ENCODE measurements at places on chromosomes 1 and 21. TPM values are rescaled to one million over a fixed set of nuclear protein-coding genes. Genes with fewer than 3 reads are reported as not detected.

Gene TRIM33
- total RNA-seq = 24.0 TPM

Gene GPR161
- total RNA-seq = 30.8 TPM

Gene REN
- not detected for total RNA-seq

Gene IL19
- total RNA-seq = not detected

Gene AGRN
- total RNA-seq = 221 TPM

GRCh38 chr1:99756598-99756997 is 9.8 kb downstream of the FRRS1 start:
- no peak for DNase-seq

DNA sequence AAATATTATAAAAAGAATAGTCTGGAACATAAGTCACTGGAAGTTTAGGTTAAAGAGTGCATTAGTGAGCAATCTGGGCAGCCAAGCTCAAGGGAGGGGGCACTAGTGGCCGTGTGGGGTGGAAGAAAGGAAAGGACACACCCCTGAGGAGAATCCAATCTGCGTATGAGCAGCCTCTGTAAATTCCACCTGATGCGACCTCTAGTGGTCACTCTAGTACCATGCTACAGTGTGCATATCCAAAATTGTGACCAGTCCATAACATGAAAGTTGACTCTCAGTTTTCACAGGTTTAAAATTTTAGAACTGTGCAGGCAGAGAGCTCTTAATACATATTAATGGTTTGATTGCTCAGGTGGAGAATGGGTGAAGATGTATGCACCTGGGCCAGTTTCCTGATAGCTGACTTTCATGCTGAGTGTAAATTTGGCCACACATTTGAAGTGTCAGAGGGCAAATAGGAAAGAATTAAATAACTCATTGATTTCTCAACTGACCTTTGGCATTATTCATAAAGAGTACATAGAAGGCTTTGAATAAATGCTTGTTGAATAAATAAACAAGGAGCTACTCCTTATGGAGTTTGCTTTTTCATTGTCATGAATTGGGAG is 105.9 kb upstream of the C21orf91 start:
- DNase-seq = no peak

- DNase-seq = no peak
These were observed 9.3 kb upstream of the PHGDH start for GRCh38 chr1:119702384-119702783.

DNA sequence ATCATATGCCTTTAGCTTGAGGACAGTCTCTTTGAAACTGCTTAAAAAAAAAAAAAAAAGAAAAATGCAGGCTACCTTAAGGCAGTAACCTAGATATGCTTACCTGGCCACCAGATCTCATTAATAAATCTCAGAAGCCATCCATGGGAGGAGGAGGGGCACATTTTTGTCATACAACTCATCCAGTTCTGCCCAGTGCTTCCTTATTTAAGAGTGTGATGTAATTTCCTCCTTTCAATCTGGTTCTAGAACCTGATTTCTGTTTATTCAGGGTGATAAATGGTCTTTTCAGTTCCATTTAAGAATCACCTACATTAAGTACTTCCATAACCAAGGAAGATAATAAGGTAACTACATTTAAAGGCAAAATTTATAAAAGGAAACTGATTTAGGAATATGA is 6.1 kb downstream of the ERRFI1 start:
- DNase-seq = no peak

- DNase-seq = no peak
These were observed 112.2 kb downstream of the USP25 start for GRCh38 chr21:15841856-15842564.

- DNase-seq = no peak
These were observed 27.4 kb upstream of the ASPM start for GRCh38 chr1:197173571-197174507.

- DNase-seq = no peak
These were observed 101.2 kb downstream of the TBX19 start for GRCh38 chr1:168381850-168382249.

GRCh38 chr1:8457760-8458381 is 140.0 kb downstream of the SLC45A1 start:
- no peak for DNase-seq

DNA sequence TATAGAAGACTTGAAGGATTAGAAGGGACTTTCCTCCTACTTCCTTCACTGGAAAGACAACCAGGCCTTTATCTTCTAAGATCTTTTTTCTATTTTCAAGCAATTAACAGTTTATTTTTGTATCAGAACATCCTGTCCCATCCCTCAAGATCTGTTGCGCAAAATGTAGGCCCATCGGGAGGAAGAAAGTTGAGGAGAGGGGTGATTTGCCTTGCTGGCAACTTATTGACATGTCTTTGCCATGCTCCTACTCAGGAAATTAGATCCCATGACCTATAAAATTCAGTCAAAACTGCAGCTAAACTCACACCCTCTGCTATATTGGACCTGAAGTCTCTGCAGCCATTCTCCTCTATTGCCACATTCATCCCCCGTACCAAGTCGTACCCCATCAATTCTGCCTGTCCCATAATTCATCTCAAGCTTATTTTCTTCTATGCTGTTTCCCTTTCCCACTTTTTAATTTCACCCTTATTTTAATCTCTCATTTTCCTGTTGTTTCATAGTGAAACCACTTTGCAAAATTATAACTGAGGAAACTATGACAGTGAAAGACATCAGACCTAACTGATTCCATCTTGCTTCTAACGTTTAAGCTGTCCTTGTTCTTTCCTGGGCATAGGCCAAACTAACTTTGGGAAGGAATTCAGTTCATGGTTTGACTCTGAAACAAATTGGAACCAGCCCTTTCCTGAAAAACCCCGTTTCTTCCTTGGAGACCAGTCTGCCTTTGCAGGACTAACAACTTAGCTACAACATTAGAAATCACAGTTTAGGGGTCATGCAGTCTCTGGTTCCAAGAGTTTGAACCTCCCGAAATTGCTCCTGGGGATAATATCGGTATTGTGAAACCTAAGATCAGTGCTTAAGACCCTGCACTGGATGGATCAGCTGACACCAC is 195.7 kb upstream of the PTBP2 start:
- no peak for DNase-seq

DNA sequence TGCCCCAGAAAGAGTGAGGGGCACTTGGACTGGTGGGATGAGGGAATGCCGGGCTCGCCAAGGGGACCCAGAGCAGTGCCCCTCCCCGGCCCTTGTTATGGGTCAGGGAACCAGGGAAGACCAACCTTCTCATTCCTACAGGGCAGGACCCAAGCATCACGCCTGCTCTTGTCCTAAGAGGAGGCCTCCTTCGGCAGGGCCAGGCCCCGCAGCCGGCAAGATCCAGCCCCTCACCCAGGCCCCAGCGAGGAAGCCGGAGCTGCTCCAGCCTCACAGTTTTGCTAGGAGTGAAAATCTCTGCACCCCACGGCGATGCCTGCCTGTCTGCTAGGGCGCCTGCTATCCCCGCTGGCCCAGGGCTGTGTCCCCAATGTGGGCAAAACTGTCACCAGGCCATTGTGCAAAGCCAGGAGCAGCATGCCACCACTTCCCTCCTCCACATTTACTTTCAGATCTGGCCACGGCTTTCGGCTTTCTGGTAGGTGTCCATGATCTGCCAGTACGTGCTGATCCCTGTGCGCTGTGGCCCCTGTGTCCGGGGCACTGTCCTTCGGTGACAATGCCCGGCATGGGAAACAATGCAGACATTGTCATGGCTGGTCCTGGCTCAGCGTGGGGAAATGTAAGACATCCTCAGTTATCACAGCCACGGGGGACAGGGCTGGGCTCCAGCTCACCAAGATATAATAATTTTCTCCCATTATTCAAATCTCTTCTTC is 9.6 kb downstream of the ACTRT2 start:
- DNase-seq = no peak

DNA sequence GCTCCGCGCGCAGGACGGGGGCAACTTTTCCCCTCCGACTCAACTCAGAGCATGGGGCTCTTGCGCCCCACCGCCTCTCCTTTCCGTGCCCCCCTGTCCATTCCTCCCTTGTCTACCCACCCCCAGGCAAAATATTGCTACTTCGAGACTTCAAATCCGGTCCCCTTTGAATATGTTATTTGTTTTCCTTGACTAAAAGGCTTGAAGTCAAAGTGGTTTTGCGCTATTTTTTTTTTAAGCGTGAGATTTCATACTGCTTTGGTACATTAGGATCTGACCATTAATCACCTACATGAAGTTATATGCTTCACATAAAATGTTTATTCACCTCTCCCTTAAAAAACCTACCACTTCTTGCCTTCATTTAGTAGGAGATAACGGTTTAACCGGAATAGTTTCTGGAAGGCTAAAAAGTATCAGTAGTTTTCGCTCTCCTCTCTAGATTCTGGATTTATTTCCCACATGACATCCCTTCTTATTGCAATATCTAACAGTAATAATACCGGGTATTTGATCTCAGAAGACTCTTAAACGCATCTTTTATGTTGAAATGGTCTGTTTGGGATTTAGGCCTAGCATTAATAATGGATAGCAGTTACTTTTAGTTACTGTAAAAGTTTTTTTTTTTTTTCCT is 1.6 kb downstream of the NFIA start:
- DNase-seq = no peak

DNA sequence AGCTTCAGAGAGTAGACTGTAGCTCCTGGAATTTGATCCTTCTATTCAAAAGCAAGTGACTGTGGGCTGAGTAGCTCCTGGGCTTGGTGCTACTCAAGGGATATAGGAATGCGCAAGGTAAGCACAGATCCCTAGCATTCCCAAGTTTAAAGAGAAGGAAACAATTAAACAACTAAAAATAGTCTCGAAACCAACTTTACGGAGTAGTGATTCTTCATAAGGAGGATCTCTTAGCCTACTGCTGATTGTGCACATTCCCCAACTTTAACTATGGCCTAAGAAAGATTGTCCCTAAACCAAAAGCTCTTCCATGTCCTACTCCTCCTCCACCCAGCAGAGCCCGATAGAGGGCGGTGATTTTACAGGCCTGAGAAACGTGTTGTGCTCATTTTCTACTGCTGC is 226.5 kb upstream of the CAMK1G start:
- no peak for DNase-seq

DNA sequence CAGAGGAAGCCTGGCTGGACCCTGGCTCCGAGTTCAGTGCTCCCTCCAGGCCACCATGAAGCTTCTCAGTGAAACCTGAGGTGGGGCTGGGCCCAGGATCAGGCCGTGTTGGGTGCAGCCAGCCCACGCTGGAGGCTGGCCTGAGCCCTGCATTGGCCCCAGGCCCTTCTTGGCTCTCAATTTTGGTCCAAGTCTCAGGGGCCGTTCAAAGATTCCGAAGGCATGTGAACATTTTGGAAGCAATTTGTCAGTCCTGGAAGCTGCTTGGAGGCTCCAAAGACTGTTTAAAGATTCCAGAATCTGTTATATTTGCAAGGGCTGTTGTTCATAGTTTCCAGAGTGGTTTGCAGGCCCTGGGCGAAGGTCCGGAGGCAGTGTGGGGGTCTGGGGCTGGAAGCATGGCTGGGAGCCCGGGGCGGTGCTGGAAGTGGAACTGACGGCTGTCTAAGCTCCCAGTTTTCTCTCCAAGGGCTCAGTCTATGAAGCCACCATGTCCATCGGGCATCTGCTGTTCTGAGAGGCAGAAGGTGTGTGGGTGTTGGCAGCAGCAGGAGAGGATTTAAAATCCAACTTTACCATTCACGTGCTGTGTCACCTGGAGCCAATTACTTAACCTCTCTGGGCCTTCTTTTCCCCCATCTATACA is 104.9 kb downstream of the EPHB2 start:
- DNase-seq = peak; percentile 76

- DNase-seq = no peak
These were observed 128.5 kb upstream of the CACNA1E start for GRCh38 chr1:181354865-181355264.

- DNase-seq = no peak
These were observed 67.6 kb downstream of the MAP3K21 start for GRCh38 chr1:233394860-233395717.

- DNase-seq = no peak
These were observed 205.5 kb upstream of the HOOK1 start for GRCh38 chr1:59609245-59609644.

DNA sequence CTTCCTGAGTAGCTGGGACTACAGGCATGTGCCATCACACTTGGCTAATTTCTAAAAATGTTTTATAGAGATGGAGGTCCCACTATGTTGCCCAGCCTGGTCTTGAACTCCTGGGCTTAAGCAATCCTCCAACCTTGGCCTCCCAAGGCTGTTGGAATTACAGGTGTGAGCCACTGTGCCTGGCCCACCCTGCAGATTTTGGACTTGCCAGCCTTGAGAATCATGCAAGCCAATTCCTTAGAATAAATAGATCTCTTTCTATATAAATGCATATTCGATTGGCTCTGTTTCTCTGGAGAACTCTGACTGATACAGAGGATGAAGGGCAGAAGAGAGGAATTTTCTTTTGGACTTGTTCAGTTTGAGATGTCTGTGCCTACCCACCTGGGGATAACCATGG is 6.7 kb downstream of the CLDN14 start:
- no peak for DNase-seq

- no peak for DNase-seq
These were observed 10.8 kb downstream of the SLC45A3 start for GRCh38 chr1:205669341-205670149.

- no peak for DNase-seq
These were observed 8.5 kb upstream of the CTRC start for GRCh38 chr1:15429701-15430149.

DNA sequence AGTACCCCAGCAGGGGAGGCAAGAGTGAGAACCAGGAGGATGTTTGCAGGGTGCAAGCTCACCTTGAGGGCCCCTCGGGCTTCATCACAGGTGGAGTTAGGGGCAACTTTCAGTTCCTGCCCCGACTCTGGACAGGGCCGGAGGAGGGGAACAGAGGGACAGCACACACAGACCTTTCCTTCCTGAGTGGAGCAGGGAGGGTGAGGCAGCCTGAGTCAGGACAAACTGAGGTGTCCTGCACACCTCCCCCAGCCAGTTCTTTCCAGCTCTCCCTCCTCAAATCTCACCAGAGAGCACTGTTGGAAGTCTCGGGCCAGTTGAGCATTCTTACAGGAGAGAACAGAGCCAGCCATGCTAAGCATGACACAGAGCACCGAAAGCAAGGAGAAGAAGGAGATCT is 1.5 kb downstream of the ENTREP3 start:
- no peak for DNase-seq

DNA sequence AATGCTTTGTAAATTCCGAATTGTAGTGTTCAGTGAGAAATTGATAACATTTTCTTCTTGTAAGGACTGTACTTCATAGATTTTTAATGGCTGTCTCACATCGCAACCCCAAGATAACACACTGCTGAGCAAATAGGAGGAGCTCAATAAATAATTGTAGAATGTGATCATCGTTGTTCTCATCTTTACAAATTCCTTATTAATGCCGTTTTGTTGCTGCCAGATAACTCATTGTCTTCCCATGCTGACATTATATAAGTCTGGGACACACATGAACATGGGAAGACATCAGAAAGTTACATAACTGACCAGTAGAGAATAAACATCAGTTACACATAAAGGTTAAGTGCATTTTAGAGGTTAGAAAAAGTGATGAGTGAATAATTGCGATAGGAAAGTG is 46.4 kb upstream of the TSPAN2 start:
- DNase-seq = no peak

All from chondrocyte (in vitro differentiated cells).